H1 (cell line): ENCODE measurements at places on chromosomes 1 and 21. TPM values are rescaled to one million over a fixed set of nuclear protein-coding genes. Genes with fewer than 3 reads are reported as not detected.
A peak's percentile ranks its signal among the peaks of the same experiment; 100 is the strongest.

LENEP gene
- total RNA-seq, result 1.2 and 1.3 TPM in 2 replicates

- DNase-seq, result no peak
- H3K4me3 ChIP-seq, result no peak overlapping the region
- H3K4me1 ChIP-seq, result no peaks in the 10 kb centered on the region; the same call in 1 of the 2 replicates
- no peaks in the 10 kb centered on the region for H3K36me3 ChIP-seq
Observed at GRCh38 chr1:204756811-204757210, 71.3 kb upstream of the LRRN2 start.

GRCh38 chr1:207140536-207140935 is 36.5 kb downstream of the C4BPA start:
- no peak for DNase-seq
- H3K4me1 ChIP-seq, result no peaks in the 10 kb centered on the region
- H3K27ac ChIP-seq, result no peak overlapping the region
- no peaks in the 10 kb centered on the region for H3K36me3 ChIP-seq
- H3K4me3 ChIP-seq, result no peak overlapping the region

ADAM30 gene
- total RNA-seq, result not detected in 2 replicates

DNA sequence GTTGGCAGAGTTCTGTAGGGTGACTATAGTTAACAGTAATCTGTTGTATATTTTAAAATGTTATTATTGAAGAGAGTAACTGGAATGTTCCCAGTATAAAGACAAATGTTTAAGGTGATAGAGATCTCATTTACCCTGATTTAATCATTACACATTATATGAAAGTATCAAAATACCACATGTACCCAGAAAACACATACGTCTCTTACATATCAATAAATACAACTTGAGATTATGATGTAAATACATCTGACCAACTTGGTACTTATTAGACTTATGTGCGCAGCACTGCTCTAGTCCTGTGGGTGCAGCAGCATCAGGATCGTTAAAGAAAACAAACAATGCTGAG is 670 bp upstream of the PARK7 start:
- H3K4me3 ChIP-seq, result peak overlapping the region; percentile 82
- no peaks in the 10 kb centered on the region for H3K27me3 ChIP-seq
- H3K27ac ChIP-seq, result peak overlapping the region; percentile 54; the same call in 1 of the 2 replicates
- no peaks in the 10 kb centered on the region for H3K4me1 ChIP-seq
- H3K36me3 ChIP-seq, result peaks cover 22% of the 10 kb centered on the region
- no peak for DNase-seq

YBEY gene
- 26.6 and 26.9 TPM in 2 replicates for total RNA-seq

IRF6 gene
- 13.3 and 13.4 TPM in 2 replicates for total RNA-seq

GRCh38 chr1:25676488-25676887 is 59.9 kb downstream of the MAN1C1 start:
- H3K27me3 ChIP-seq, result no peaks in the 10 kb centered on the region
- peaks cover 1% of the 10 kb centered on the region; the same call in 1 of the 2 replicates for H3K4me1 ChIP-seq
- H3K27ac ChIP-seq, result no peak overlapping the region
- DNase-seq, result no peak
- H3K4me3 ChIP-seq, result no peak overlapping the region

DNA sequence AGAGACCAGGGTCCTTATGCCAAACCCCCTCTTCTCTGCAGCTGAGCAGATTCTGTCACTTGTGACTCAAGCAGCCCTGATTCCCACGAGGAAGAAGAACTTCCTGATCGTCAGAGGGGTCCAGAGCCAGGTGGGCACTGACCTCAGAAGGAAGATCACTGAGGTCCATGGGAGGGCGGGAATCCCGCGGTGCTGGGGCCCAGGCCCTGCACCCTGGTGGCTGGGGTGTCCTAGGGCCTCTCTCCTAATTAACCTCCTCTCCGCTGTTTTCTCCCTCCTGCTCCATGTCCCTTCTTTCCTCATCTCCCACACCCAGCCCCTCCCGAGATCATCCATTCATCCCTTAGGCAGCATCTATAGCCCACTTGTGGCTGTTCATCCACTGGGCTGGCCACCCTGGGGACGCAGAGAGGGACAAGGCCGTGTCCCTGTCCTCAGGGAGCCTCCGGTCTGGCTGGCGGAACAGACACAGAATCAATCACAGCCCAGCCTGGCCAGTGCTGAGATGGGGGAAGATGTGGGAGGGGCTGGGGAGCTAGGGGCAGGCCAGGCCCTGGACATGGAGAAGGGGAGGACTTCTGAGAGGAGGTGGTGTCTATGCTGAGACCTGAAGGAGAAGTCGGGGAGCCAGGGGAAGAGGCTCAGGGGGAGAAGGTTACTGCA is 638.3 kb downstream of the MATN1 start:
- no peaks in the 10 kb centered on the region for H3K36me3 ChIP-seq
- no peak for DNase-seq
- H3K27ac ChIP-seq, result no peak overlapping the region
- H3K4me3 ChIP-seq, result no peak overlapping the region
- H3K4me1 ChIP-seq, result peaks cover 10% of the 10 kb centered on the region

CFAP107 gene
- not detected in 2 replicates for total RNA-seq

- H3K36me3 ChIP-seq, result no peaks in the 10 kb centered on the region
- H3K27me3 ChIP-seq, result no peaks in the 10 kb centered on the region
- no peak for DNase-seq
Observed at GRCh38 chr1:29634746-29635335, 398.5 kb downstream of the PTPRU start.

DNA sequence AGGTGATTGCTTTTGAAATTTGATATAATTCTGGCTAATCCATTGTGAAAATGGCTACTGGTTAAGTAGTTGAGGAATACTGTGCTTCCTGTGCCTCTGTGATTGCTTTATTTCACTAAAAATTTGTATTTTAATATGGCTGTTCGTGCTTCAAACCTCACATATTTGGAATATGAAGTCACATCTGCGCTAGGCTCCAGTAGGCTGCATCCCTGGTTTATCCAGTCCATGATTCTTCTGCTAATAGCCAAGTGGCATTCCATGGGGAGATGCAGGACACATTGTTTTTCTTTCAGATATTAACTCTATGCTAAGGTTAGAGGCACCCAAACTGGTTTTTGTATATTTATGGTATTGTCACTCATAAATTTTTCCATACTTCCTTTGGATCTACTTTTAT is 25.9 kb downstream of the DNM3 start:
- H3K4me3 ChIP-seq, result no peak overlapping the region
- H3K36me3 ChIP-seq, result no peaks in the 10 kb centered on the region
- DNase-seq, result no peak
- no peaks in the 10 kb centered on the region for H3K4me1 ChIP-seq

DNA sequence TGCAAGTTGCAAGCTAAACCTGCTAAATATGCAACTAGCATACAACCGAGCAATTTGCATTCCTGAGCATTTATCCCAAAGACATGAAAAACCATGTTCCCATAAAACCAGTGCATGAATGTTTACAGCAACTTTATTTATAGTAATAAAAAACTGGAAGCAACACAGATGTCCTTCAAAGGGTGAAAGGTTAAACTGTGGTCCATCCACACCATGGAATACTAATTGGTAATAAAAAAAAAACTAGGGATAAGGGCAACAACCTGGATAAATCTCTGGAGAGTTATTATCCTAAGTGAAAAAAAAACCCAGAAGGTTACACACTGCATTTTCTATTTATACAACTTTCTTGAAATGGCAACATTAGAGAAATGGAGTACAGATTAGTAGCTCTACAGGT is 474.1 kb downstream of the SMYD3 start:
- no peak overlapping the region for H3K27ac ChIP-seq
- no peaks in the 10 kb centered on the region for H3K4me1 ChIP-seq
- no peaks in the 10 kb centered on the region for H3K27me3 ChIP-seq
- H3K36me3 ChIP-seq, result no peaks in the 10 kb centered on the region
- no peak overlapping the region for H3K4me3 ChIP-seq

GRCh38 chr1:81519987-81520386 is 280.7 kb upstream of the ADGRL2 start:
- no peaks in the 10 kb centered on the region for H3K36me3 ChIP-seq
- DNase-seq, result no peak
- H3K4me3 ChIP-seq, result no peak overlapping the region
- no peaks in the 10 kb centered on the region for H3K27me3 ChIP-seq
- H3K4me1 ChIP-seq, result no peaks in the 10 kb centered on the region

PLPPR4 gene
- 2.2 TPM in 2 replicates for total RNA-seq

SYT2 gene
- total RNA-seq, result 10.7 and 11.0 TPM in 2 replicates

DNA sequence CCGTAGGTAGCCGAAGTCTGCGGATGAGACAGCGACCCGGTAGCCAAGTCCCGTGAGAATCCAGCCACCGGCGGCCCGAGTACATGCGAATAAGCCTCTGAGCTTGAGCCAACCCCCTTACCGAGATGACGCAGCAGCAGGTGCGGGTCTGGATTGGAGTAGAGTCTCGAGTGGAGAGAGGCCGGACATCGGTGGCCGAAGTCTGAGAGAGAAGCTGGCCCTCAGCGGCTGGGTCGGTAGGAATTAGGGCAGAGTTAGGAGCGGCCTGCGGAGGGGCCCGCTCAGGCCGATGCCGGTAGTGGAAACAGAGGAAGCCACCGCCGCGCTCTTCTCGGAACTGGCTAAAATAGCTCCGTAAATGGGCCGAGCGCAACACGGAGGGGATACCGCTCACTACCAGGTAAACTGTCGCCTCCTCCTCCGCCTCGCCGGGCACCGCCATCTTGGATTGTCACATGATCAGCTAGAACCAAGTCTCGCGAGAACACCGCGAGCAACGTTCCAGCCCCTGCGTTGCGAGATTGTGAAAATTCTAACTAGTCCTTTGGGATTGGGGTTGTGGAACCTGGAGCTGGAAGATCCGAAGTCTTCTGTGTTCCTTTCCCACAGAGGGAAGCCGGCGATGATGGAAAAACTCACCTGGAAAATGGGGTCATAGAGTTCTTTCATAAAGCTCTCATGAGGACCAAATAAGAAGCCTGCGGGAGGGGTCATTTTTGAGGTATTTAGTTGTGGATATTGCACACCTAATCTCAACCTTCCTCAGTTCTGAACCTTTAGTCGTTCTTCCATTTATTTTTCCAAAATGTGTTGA is at the start of gene GPATCH3:
Gene GPATCH3 (minus strand): TSS at position 467 of the 814 bp plus-strand sequence. CDS start 25 bp downstream, at position 442.
- peak within 1 kb of the TSS; percentile 93 for H3K4me3 ChIP-seq
- peak within 1 kb of the TSS; percentile 88 for H3K27ac ChIP-seq
- H3K36me3 ChIP-seq, result peaks cover 9% of the 10 kb centered on the region
- H3K27me3 ChIP-seq, result no peaks in the 10 kb centered on the region
- DNase-seq, result peak; percentile 71

SH3BP5L gene
- total RNA-seq, result 27.9 and 28.4 TPM in 2 replicates

- H3K36me3 ChIP-seq, result peaks cover 6% of the 10 kb centered on the region
- H3K27me3 ChIP-seq, result no peaks in the 10 kb centered on the region
- H3K27ac ChIP-seq, result 0 out of 2 replicates have a peak overlapping the region, but pooled peaks have one; percentile 6
- H3K4me1 ChIP-seq, result no peaks in the 10 kb centered on the region
- DNase-seq, result no peak
Observed at GRCh38 chr1:11052839-11053757, 6.1 kb upstream of the MASP2 start.
